Kidney (tissue), 22 donors: ENCODE measurements at places on chromosomes 1 and 21. TPM values are rescaled to one million over a fixed set of nuclear protein-coding genes. Genes with fewer than 3 reads are reported as not detected.

DNA sequence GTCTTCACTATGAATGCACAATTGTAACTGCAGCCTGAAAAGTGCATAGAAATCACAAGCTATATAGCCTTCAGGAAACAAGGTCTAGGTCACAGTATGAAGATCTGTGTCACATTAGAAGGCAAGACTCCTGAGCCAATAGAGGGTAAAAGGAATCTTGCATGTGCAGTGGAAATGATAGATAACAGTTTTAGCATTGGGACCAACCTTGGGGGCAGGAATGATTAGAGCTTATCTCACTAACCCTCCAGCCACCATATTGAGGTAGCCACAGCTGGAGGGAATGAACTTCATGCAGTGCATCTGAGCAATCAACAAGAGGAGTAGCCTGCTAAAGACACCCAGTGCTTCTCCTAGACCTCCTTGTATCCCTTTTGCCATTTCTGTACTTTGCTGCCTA lies 390.1 kb downstream of the LTN1 start:
- no peak for DNase-seq

GRCh38 chr1:107952989-107953388 lies 12.0 kb downstream of the VAV3 start:
- DNase-seq: no peak

- no peak for DNase-seq
Observed at GRCh38 chr1:37032660-37033354, 1.5 kb downstream of the GRIK3 start.

DNA sequence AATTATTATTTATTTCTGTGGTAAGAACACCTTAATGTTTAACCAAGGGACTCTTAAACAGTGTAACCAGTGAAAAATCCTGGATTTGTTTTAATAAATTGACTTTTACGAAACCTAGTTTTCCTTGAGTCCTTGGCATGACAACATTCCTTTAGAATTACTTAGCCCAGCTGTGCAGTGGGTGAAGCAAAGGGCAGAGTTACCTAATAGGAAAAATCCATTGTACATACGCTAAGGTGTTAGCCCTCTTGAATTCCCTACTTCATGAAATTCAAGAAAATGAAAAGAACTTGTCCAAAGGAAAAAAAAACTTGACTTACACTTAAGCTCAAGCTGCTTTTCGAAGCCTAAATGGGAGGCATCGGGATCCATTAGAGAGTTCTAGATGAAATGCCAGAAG lies 852.0 kb upstream of the ADAMTS5 start:
- DNase-seq: peak; percentile 30

FAM43B gene
- 1.7 TPM for polyA plus RNA-seq

KCNQ4 gene
- polyA plus RNA-seq: 0.65 TPM

DNA sequence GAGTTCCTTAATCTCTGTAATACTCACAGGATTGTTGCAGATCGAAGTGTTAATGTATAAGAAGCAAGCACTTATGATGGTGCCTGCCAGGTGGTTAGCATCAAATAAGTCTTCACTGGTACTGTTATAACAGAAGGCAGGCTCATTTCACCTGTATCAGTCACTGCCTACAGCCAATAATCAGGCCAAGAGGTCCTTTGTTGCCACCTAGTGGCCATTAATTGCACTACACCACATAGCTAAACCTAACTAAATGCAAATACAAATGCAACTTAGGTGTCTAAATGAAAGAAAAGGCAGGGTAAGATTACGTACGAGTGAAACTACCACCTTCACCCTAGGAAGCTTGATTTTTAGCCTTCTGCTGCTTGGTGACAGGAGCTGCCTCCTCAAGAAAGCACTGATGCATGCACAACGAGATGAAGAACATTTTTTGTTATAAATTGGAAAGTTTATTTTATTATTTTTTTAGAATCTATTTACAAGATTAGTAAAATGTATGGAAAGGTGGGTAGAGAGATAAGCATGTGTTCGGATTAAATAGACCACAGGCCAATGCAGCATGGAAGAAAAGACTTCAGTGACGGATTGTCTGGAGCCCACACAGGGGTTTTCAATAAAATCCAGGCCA lies 334.8 kb upstream of the CAMK1G start:
- DNase-seq: peak; percentile 79

DNA sequence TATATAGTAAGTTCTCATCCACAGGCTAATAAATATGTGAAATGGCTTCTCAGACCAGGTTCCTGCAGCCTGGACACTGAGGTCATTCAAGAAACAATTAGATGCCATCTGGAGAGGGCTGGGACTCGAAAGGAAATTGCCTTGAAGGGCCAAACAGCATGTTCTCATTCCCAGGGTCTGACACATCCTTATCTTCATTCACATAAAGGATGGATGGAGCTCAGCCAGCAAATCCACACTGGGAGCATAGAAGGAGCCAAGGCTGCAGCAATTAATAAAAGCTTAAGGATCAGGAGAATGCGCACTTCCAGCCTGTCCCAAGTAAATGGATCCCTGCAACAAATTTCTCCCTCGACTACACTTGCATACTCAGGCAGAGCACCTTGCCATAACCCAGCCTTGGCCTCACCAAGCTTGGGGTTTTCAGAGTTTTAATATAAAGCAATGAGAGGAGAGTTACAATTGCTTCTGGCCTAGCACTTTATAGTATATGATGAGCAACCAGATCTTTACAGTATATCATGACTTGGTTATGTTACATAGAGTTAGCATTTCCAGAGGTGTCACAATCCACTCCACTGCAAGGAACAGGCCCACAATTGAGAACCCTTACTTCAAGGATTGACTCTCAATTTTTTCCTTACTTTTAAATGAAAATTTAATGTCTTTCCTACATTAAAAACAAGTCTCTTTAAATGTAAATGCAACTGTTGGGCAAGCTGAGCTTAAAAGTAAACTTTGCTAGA lies 55.9 kb downstream of the BCAR3 start:
- no peak for DNase-seq
